Cortex of kidney (tissue), 1 donor: ENCODE measurements at places on chromosomes 12 and 14.

DNA sequence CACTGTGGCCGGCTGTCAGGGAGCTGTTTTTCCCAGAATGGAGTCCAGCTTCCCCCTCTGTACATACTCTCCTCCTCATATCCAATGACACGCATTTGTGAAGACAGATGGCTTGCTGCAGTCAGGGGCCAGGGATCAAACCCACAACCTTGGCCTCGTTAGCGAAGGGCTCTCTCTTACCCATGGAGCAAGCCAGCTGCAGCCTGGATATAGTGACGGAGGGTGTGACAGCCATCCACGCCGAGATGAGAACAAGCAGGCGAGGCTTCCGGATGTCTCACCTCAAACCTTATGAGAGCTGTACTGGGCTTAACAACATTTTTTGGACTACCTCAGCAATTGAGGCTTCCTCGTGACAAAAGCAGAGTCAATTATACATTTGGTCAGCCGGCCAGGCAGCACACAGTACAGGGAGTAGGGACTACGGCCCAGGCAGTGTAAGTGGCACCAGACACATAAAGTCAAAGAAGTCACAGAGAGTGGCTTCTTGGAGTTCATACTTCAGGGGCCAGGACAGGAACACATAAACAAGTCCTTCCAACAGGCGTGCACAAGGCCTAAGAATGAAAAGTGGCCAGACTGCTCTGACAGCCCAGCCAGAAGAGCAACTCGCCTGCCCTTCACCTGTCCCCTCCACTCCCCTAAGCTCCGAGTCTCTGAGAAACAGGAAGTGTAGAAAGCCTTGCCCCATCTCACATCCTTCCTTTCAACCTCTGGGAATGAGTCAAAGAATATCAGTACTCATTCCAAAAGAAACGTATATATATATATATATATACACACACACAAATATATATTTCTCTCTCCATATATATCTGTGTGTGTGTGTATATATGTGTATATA is 115.1 kb downstream of the TTC7B start:
- DNase-seq = no peak

GRCh38 chr14:70600382-70601157 is at the start of gene MED6:
TSS of gene MED6 (minus strand) at chr14:70600655. CDS start at chr14:70600637, 18 bp downstream.
- DNase-seq = no peak

- no peak for DNase-seq
These were observed 85.5 kb downstream of the ADCK1 start for GRCh38 chr14:77885367-77885766.

- no peak for DNase-seq
These were observed 97.5 kb upstream of the FKBP4 start for GRCh38 chr12:2697057-2697800.

GRCh38 chr12:49622501-49623141 is 740 bp upstream of the PRPF40B start:
- DNase-seq = no peak

DNA sequence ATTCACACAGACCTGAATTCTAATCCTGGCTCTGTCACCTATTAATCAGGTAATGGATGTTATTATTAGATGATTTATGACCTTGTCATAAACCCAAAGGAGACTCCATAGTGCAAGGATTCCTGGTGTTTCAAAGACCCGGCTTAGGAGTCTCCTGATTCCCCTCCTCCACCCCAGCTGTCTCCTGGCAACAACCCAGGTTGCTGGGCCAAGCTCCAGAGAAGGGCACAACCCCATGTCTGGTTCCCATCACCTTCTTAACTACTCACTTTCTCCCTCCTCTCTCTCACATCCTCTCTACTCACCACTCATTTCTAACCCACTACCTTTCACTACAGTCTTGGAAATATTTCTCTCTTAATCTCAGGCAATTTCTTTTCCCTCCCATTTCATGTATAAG is 41.6 kb downstream of the RHOJ start:
- DNase-seq = no peak

DNA sequence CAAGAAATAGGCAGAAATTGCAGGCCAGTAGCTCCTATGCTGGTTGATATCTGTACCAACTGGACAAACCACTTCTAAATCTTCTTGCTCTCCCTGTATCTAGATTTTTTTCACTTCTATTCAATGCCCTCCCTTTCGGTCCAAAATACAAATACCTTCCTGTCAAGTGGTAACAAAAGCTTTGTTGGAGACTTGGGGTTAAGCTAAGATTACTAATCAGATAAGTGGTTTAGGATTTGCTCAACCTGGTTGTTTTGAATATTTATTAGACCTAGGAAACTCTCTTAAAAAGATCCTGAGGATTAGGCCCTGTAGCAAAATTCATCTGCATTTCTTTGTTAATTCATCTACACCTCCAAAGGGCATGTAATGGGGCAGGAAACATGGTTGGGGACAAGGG is 410.1 kb downstream of the NAV3 start:
- DNase-seq = no peak

- DNase-seq = no peak
These were observed 3.0 kb upstream of the EP400 start for GRCh38 chr12:131946757-131947156.

DNA sequence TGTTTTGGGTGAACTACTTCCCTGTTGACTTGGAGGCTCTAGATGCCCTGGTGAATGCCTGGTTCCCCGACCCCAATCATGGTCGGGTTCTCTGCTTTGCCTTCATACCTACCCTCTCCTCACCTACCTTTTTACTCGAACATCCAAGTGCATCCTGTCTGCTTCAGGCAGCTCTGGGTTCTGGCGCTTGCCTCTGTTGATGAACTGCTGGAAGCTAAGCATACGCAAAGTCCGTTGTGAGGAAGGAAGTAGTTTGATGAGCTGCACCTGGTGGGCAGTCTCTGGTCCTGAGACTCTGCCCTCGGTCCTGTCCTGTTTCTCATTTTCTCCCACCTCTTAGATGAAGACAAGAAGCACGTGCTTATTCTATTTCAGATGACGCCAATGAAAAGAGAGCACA is 13.6 kb downstream of the KCNH3 start:
- DNase-seq = no peak

GRCh38 chr12:107152315-107152714 is 59.0 kb upstream of the CRY1 start:
- no peak for DNase-seq

- no peak for DNase-seq
These were observed 194.4 kb downstream of the DAD1 start for GRCh38 chr14:22394616-22395015.

DNA sequence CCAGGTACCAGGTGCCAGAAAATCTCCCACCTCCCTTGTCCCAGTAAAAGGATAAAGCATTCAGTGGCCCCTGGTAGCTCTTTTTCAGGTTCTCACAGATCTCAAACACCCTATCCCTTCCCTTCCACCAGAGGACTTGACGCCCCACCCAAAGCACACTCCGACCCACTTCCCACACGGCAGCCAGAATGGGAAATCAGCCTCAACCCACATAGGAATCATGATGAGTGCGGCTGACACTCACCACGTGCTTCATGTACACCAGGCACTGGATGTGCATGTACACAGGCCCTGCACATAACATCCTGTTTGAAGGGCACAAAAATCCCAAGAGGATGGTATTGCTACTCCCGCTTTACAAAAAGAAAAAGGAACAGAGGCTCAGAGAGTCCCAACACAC is 71.9 kb downstream of the TBX3 start:
- DNase-seq = no peak

- no peak for DNase-seq
These were observed 57.8 kb downstream of the CIT start for GRCh38 chr12:119819322-119819721.

DNA sequence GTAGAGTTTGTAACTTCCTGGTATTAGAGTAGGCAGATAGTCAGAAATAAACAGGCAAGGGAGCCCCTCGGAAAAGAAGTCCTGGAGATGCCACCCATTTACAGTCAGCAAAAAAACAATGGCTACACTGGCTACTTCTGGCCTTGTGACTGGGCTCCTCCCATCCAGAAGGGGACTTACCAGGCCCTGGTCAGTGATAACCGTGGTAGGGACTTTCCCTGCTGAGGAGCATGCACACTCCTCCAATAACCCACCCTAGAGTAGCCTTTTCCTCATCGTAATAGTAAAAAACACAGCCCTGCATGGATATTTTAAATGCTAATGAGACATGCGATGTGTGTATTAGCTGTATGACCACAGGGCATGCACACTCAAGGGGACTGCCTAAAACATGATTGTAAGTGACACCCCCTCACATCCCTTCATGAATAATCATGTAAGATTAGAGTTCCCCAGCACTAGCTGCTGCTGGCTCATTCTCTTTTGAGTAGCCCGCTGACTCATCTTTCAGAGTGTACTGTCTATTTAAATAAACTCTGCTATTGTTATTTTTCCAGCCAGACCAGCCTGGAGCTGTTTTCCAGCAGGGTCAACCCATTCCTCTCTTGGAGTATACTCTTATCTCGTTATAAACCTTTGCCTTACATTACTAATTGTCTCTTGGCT is 413.8 kb upstream of the TMTC1 start:
- DNase-seq = no peak

GRCh38 chr12:62604871-62605270 is 138.2 kb downstream of the MON2 start:
- no peak for DNase-seq

DNA sequence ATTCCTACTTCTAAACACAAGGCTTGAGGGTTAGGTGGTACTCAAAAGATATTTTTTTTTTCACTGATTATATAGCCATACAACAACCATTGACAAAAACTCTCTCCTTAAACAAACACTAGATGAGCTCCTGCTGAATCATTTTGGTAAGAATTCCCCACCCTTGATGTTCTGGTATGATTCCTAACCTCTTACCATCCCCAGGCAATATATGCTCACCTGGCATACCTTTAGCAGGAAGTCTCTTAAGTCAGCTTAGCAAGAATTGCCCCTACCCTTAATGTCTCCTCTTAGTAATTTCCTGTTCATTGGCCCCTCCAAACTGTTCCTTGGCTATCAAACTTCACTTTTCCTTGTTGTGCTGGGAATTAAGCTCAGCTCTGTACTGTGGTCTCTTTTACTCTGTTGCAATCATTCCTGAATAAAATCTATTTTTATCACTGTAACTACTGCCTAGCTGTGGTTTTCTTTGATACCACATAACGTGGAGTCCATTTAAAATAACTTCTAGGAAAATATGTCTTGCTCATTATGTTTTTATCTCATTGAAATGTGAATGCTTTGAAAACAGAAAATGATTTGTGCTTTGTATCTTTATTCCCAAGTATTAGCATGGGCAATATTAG is 712.6 kb downstream of the SLC16A7 start:
- no peak for DNase-seq

DNA sequence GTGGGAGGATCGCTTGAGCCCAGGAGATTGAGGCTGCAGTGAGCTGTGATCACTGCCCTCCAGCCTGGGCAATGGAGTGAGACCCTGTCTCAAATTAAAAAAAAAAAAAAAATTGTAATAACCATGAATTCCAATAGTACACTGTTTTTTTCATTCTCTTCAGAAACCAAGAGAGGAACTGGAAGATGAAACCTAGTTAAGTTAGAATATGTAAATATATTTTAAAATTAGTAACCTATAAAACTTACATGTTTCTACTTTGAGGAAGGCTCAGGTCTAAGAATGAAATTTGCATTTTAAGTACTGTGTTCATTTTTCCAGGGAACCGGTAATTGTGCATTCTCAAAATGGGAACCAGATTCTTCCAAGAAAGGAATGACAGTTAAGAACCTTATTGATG is 18.8 kb downstream of the KNTC1 start:
- DNase-seq = no peak

GRCh38 chr14:23183479-23183878 is at the start of gene SLC7A8:
TSS of gene SLC7A8 (minus strand) at chr14:23183660. CDS start at chr14:23182914, 746 bp downstream.
- DNase-seq = no peak

- DNase-seq = no peak
These were observed 28.1 kb downstream of the CBX5 start for GRCh38 chr12:54251667-54252284.

GRCh38 chr12:124621296-124621660 is 53.9 kb upstream of the NCOR2 start:
- DNase-seq = no peak

DNA sequence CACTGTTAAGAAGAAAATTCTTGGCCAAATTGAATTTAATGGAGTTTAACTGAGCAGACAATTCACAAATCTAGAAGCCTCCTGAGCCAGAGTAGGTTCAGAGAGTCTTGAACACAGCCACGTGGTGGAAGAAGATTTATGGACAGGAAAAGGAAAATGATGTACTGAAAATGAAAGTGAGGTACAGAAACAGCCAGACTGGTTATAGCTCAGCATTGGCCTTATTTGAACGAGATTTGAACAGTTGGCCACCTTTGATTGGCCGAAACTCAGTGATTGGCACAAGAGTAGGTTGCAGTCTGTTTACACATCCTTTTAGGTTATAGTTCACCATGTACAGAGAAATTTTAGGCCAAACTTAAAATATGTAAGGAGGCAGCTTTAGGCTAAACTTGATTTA is 9.9 kb downstream of the OAS2 start:
- no peak for DNase-seq

DNA sequence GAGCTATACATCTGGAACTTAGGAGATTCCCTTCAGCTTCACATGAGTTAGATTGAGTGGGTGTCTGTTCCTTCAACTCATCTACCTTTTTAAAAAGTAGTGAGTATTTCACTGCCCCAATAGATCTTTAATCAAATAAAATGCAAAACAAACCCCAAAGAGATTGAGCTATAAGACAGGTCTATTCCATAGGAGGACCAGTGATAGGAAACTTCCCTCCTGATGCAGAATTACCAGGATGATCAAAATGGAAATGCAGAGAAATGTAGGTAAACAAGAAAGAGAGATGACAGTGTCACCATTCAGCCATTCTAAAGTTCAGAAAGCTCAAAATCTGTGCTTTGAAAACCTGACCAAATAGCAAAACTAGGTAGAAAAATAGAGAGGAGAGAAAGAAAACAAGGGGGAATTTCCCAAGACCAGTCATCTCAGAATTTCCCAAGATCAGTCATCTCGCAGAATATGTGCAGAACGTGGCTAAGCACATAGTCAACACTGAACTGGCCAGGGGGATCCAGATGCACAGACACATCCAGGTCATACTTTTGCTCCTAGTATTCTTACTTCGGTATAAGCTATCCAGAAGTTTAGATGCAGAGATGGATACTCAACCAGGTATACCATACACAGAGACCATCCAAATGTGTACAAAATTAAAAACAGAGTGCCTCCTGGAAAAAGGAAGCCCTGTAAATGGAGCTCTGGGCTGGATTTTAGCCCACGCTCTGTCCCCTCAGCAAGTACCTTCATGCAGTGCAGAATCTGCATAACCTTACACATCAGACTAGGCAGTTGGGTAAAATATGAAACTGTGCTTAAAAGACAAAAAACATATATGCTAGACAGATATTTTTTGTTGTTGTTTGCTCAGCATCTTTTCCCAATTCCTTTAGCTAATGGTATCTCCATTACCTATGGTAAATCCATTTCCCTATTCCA is 27.4 kb downstream of the SLC41A2 start:
- no peak for DNase-seq

DNA sequence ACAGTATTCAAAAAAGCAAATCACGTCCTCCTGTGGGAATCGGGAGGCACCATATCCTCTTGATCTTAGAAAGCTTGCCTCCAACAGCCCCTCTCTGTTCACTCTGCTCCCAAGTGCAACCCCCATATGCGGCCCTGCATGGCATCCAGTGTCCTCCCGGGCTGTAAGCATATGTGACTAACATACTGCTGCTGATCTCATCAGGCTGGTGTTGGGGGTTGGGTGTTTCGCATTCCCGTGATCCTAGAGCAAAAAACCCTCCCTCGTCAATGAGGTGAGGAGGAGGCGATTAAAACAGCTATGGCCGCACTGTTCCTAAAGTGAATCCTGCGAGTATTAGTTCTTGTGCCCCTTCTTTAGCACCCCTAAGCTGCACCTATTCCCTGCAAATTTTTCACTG is 28.1 kb upstream of the PPM1A start:
- no peak for DNase-seq

GRCh38 chr12:49357103-49357678 is 10.1 kb upstream of the SPATS2 start:
- no peak for DNase-seq
